Activated CD4-positive, alpha-beta T cell treated with anti-CD3 and anti-CD28 coated beads for 36 hours (primary cell): ENCODE measurements at places on chromosomes 2 and 18. TPM values are rescaled to one million over a fixed set of nuclear protein-coding genes. Genes with fewer than 3 reads are reported as not detected.

DNA sequence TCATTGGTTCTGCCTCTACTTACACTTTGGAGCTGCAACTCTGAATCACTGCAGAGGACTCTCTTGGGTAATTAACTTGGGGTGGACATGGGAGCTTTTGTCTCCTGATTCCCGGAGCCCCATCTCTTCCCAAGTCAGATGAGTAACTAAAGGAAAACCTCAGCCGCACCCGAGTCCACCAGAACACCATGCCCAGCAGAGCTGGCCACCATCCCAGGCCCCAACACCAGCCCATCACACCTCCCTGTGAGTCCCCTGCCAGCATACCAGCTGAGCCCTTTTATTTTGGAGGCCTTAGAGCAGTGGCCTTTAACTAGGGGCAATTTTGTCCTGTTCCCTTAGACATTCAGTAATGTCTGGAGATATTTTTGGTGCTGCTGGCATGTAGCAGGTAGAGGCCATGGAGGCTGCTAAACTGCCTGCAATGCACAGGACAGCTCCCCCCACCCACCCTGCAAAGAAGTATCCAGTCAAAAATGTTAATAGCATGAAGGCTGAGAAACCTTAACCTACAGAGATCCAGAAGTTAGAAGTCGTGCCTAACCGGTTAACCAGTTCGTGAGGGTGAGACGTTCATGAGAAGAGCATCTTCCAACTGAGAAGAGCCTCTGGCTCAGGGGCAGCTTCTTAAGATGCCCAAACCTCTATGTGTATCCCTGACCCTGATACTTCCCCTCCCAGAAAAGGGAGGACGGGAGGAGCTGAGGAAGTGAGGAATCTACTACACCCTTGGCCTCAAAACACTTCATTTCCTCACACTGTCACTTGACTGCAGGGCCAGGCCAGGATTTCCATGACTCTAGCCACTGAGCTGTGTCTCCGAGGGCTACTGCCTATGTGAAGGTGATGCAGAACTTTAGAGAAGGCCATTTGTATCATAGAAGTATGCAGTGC lies 139.9 kb upstream of the EPAS1 start:
- DNase-seq, result no peak

Gene HOXD13
- total RNA-seq, result not detected

- DNase-seq, result no peak
Measured at GRCh38 chr2:233556881-233557736, 9.5 kb downstream of the USP40 start.

- DNase-seq, result no peak
Measured at GRCh38 chr18:54387631-54388030, 29.9 kb downstream of the C18orf54 start.

Gene NAT8
- total RNA-seq, result not detected

DNA sequence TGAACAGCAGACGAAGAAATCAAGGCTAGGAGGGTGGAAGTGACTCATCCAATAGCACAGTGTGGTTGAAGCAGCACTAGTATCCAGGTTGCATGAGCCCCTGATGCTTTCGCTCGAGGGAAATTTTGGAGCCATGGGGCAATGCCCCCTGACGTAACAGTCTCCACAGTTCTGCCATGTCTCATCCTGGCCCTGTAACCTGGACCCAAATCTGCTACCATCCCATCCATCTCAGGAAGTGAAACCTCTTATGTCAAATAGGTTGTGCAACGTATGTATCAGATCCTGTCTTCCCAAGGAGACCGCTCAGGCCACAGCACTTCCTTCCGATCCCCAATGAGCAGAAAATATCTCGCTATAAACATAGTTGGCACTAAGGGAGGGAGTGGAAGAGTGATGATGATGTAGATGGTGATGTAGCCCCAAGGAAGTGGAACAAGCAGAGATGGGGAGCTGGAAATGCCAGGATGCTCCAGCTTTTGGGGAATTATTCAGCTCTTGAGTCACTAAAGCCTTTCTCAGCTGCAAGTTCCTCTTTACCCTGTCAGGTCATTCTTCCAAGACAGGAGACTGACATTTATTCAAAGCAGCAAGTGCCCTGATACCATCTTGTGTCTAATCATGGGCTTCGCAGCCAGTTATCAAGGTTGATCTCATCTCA lies 3.0 kb upstream of the IL1B start:
- DNase-seq, result no peak

DNA sequence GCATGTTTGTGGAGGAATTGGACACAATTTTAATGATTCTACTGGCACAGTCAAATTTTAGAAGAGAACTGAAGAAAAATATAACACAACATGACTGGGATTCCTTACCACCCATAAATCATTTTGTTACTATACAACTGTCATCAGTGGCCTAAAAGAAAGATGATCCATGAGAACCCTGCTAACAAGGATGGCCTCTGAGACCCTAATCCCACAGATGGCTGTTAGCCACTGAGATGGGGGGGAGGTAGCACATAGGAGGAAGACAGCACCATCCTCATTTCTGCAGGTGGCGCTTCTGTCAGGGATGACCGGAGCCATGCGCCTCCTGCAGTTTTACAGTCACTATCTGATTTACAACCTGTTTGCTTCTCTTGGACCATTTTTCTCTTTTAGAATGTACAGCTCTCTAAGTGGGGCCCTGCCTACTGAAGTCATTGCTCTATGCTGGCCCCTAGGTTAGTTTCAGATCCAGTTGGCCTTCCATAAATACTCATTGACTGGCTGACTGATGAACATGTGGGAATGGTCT lies 279.8 kb downstream of the NAPG start:
- no peak for DNase-seq

GRCh38 chr18:68017385-68017784 lies 500.9 kb upstream of the DSEL start:
- no peak for DNase-seq

Gene PLB1
- 1.1 TPM for total RNA-seq

Gene ACVR1C
- total RNA-seq, result 1.6 TPM

DNA sequence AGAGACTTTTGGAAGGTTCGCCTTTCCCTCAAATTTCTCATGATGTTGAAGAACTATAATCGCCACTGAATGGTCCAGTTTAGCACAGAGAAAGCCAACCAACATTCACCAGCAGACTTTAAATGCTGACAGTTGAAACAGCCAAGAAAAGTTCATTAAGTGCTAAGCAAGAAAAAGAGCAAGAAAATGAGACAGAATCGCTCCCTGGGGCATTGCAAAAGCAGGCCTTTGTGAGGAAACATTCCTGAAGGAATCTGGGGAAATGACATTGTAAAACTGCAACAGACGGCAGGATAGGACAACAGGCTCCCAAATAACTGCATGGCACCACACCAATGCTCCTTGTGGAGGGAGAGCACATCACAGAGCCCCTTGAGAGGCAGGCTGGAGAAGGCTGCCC lies 269.3 kb upstream of the ID2 start:
- DNase-seq, result no peak

GRCh38 chr2:225465827-225466226 lies 66.3 kb downstream of the NYAP2 start:
- no peak for DNase-seq

DNA sequence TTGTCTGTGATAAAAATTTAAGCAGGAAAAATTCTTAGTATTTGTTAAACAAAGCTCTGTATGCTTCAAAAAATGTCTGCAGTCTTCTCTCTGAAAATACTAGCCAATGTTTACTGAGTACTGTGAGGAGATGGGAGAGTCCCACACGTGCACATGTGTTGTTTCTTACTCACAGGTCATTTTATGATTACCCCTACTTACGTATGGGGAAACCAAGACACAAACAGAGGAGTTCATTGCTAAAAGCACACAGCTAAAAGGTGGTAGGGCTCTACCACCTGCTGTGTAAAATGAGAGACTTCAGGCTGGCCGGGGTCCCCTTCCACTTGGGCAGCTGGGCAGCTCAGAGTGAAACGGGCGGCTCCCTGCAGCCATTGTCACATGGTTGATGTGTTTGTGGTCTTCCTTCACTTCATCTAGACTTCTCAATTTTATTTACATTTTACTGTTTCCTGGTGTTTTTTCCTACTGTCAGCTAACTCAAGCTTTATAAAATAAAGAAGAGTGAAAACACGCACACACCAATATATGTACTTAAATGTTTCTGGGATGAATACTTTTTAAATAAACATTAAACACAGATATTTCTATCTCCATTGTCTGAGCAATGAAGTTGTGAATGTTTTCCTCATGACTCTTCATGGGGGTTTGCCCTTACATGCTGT lies 71.2 kb downstream of the MBP start:
- no peak for DNase-seq

DNA sequence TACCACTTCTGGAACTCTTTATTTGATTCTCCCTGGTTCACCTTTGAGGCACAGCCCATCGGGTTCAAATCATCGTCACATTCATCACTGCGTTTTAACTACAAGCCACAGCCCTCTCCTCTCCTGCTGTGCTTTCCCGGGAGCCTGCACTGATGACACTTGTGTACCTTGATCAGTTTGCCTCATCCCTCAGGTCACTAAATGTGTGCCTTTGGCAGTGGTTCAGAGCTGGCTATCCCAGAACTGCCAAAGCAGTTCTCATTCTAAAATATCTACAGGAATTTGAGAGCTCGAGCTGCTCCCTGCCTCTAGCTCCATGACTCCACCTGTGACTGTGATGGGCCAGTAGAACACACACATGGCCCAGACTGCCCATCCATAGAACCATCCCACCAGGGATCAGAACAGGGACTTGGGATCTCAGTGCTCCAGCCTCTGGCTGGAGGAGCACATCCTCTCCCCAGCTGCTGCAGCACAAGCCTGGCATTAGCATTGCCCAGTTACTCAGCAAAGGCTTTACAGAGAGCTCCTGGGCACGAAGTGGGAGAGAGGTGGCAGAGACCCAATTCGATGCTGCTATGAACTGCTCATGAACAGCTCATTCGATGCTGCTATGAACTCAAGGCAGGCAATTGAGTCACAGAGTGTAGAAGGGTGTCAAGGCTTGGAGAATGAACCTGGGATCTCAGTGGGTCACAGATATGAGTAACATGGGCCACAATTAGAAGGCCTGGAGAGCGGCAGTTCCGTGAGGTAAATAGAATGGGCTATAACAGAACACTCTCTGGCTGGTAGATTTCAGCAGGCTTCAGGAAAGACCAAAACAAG lies 41.9 kb downstream of the EVA1A start:
- DNase-seq, result no peak

- no peak for DNase-seq
Measured at GRCh38 chr2:64018701-64019082, 536 bp downstream of the VPS54 start.

DNA sequence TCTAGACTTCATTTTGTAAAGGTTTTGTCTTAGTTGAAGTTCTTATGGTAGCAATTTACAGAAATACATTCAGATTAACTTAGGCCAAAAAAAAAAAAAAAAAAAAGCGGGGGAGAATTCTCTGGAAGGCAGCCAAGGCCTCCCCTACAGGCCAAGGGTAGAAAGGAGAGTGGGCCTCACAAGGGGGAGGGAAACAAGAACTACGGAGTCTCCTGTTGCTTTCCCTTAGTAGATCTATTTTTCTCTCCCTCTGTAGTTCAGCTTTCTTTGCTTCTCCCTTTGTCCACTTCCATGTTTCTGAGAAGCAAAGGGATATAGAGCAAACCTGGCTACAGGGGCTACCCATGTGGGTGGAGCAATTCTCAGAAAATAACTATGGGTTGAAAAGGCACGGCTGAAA lies 2.4 kb upstream of the STK11IP start:
- no peak for DNase-seq

Gene AFTPH
- 32.3 TPM for total RNA-seq

- no peak for DNase-seq
Measured at GRCh38 chr2:239296020-239296932, 104.5 kb downstream of the HDAC4 start.

DNA sequence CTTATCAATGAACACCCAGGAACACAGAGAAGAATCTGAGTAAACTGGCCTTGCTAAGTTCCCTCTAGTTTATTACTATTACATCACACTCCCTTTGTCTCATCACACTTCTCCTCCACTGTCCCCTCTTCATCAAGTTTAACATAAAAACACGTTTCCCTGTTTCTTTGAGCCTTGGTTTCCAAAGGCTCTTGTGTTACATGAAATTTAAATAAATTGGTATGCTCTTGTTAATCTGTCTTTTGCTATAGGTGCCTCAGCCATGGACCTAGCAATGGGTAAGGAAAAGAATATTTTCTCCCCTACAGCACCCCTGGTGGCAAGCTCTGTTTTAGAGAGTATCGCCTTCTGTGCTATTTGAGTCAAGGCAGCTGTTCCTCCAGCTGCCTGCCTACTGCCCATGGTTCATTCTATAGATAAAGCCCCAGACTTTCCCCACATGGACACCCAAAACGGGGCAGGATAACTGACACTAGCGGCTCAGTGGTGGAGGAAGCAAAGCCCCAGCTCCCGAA lies 31.8 kb downstream of the TGIF1 start:
- DNase-seq, result peak; percentile 48

Gene TDRD15
- not detected for total RNA-seq

- DNase-seq, result no peak
Measured at GRCh38 chr2:222058819-222059445, 239.9 kb downstream of the PAX3 start.

DNA sequence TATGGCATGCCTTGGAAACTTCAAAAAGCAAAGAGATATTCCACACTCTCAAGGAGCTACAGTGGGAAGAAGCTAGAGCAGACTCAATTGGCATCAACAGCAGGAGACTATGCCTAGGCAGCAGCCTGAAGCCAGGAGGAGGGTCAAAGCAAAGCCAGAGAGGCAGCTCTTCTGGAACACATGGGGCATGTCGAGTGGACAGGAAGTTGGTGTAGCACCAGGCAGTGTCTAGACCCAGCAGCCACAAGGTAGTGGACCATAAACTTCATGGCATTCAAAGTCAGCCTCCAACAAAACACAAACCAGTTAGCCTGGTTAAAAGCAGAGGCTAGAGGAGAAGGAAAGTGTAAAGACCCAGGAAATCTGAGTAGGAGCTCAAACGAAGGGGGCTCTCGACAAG lies 311.2 kb upstream of the PKDCC start:
- DNase-seq, result no peak

DNA sequence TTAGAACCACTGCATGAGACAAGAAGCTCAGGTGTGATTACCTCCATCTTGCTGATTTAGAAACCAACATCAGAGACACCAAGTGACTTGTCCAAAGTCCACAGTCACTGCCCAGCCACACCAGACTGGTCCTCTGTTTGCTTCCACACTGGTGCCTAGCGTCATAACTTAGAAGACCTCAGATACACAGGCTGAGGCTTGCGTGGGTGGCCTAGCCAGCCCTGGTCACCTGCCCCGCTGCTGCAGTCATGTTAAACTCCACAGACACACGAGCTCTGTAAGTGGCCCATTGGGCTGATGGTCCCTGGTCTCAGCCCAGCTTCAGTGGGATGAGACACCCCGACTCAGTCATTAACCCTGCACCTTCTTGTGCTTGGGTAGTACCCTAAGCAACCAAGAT lies 47.1 kb downstream of the CNGA3 start:
- no peak for DNase-seq
